ENCODE measurements at places on chromosomes 4 and X.

- DNase-seq, result peak; percentile 61
Observed at GRCh38 chr4:6019316-6020263, 1.4 kb upstream of the C4orf50 start.

DNA sequence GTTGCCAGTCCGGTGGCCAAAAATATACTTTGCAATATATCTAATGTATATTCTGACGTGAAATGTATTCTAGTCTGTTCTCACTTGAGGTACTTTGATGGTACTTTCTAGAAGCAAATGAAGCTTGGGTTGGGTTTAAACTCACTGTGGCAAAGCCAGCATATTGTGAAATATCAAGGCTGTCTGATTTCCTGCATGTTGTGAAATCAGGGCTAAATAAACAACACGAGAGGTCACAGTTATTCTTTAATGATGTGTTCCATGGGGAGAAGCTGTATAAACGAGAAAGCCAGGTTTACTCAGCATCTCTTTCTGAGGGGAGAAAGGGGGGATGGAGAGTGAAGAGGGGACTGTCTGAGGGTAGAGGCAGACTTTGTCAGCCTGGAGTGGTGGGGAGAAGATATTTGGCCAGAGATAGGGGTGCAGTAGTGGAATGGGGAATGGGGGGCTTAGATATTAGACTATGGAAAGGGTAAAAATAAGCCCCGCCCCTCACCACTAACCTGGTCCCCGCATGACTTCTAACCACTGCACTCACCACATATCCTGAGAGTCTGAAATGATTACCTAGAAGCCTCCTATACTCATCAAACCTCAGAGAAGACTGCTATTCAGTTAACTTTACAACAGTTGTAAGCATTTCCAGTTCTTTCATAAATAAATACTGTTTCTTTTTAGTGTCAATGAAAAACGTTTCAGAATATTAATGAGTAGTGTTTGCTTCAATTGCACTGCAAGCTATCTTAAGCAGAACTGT, 5.9 kb upstream of the SCARB2 start:
- DNase-seq, result peak; percentile 22

GRCh38 chr4:102825261-102826091, 1.9 kb downstream of the UBE2D3 start:
- peak; percentile 31 for DNase-seq

DNA sequence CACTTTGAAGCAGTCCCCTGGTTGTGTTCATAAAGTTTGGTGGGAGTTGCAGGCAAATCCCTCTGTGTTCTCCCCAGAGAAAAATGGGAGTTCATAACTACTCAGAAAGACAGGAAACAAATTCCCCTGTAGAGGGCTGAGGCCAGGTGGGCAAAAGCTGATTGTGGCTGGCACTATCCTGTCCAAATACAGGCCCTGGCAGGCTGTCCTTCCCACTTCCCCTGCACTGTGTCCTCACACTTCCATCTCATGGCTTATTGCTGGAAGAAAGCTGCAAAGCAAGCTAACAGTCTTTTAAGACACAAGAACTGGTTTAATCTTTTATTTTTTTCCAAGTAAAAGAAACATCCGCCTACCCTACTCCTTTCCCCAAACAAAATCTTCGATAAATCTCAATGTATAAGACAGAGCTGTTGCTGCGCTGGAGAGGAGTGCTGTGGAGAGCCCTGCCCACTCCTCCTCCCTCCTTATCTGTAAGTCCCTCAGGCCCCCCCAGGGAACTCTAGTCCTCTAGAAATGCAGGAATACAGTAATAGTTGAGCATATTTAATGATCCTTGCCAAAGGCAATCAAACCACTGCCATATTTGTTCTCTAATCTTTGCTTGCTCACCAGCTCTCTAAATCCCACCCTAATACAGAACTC, 14.0 kb downstream of the TAPT1 start:
- no peak for DNase-seq

DNA sequence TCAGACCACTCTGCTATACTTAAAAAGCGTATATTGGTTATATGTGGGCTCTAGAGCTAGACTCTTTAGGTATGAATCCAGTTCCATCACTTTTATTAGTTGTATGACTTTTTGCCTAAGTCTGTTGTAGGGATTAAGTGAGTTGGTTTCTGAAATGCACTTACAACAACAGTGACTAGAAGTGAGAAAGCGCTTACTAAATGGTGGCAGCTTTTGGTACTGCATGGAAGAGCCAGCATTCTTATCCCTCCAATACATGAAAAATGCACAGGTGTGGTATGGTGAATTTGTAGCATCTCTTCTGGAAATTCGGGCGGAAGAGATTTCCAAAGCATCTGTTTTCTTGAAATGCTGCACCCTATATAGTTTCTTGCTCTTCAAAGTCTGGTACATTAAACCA, 117.1 kb downstream of the SPANXA1 start:
- DNase-seq, result no peak

DNA sequence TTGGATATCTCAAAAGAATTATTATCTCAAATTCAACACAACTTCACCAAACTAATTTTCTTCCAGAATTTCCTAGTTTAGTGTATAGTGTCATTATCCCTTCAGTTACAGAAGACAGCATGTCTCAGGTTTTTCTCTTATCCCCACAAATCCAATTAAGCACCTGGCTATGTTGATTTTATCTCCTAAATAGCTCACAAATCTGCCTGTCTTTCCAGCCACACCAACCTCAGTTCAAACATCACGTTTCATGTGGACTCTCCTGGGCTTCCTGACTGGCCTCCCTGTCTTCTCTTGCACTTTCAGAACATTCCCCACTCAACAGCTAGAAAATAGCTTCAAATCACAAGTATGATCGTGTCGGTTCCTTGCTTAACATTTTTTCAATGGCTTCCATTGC, 14.8 kb downstream of the STK32B start:
- no peak for DNase-seq

GRCh38 chrX:1657367-1658070, 42.7 kb downstream of the ASMT start:
- DNase-seq, result no peak

- no peak for DNase-seq
Observed at GRCh38 chrX:41596596-41596995, 92.2 kb upstream of the GPR34 start.
